ENCODE measurements at places on chromosomes 6 and 20. TPM values are rescaled to one million over a fixed set of nuclear protein-coding genes. Genes with fewer than 3 reads are reported as not detected.

GRCh38 chr6:82570083-82570482 lies 206.5 kb downstream of the TPBG start:
- no peaks in the 10 kb centered on the region for H3K27me3 ChIP-seq
- no peak overlapping the region for H3K27ac ChIP-seq
- H3K36me3 ChIP-seq: no peaks in the 10 kb centered on the region
- H3K4me3 ChIP-seq: no peak overlapping the region
- no peak for DNase-seq

GTSF1L gene
- not detected for polyA plus RNA-seq

DNA sequence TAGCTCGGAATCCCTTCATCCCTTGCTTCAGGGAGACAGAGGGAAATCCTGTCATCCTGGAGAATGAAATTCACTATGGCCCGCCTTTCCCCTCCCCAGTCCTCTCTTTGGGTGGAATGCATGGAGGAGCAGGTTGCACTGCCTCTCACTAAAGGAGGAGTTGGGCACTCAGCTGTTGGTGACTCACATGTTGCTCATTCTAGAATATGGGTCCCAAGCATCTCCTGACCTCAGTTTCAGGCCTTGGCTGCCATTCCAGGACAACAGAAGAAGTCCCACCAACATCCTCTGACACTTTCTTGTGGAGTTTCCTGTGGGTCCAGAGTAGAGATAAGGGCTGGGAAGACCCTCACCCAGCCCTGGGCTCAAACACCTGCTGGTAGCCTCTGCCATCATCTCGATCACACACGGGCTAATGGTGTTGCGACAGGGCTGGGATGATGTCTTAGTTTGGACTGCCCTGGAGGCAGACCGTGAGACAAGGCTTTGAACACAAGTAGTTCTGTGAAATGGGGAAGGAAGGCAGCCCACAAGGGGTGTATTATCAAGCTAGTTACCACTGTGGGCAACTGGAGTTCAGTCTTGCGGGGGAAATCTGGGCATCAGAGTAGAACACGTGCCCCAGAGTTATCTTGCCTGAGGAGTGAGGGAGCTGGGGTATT lies 52.4 kb upstream of the RNF24 start:
- H3K36me3 ChIP-seq: no peaks in the 10 kb centered on the region
- H3K4me1 ChIP-seq: no peaks in the 10 kb centered on the region
- H3K4me3 ChIP-seq: no peak overlapping the region
- DNase-seq: no peak
- no peaks in the 10 kb centered on the region for H3K27me3 ChIP-seq

MAFB gene
- polyA plus RNA-seq: 48.0 TPM

DNA sequence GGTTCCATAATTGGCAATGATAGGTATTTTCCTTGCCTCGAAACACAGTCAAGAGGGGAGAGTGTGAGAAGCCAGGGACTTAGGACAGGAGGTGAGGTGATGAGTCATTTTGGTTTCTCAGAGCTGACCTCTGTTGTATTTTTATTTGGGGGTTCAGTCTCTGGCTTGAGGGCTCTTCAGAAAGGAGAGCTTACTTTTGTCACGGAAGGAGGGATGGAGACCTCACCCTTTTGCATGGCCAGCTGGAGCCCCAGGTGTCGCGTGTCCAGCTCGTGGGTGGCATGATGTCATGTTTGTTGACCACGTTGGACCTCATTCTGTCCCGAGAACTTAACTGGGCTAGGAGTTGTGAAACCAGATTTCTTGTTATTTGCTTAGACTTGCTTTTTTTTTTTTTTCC lies 293.9 kb downstream of the QKI start:
- no peaks in the 10 kb centered on the region for H3K27me3 ChIP-seq
- no peak for DNase-seq
- H3K4me1 ChIP-seq: no peaks in the 10 kb centered on the region
- no peaks in the 10 kb centered on the region for H3K36me3 ChIP-seq
- no peak overlapping the region for H3K27ac ChIP-seq
- no peak overlapping the region for H3K4me3 ChIP-seq

SLC17A3 gene
- 0.02 TPM for polyA plus RNA-seq

OLIG3 gene
- polyA plus RNA-seq: not detected

TNXB gene
- polyA plus RNA-seq: 13.1 TPM

- DNase-seq: peak; percentile 92
- H3K4me1 ChIP-seq: no peaks in the 10 kb centered on the region
- H3K36me3 ChIP-seq: no peaks in the 10 kb centered on the region
Measured at GRCh38 chr6:129709769-129710449, at the start of gene ARHGAP18. Gene ARHGAP18 (minus strand): TSS chr6:129710177. CDS start chr6:129710136, 41 bp downstream.

DNA sequence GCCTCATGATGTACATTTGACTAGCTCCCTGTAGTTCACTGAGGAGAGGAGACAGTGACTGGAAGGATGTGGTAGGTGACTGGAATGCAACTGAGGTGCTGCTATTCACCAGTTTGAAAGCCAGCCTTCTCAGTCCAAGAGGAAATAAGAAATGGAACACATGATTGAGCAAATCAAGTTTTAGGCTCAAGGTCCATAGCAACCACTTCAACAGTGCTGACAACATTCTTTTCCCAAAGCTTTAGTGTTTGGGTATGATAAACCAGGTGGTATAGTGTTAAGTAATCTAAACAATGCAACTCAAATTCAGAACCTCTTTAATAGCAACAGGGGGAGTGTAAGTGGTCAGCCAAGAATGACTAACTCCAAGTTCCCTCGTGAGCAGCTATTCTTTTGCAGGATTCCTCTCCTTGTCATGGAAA lies 9.2 kb downstream of the ZHX3 start:
- peaks cover 8% of the 10 kb centered on the region for H3K4me1 ChIP-seq
- no peak for DNase-seq
- peak overlapping the region; percentile 2 for H3K27ac ChIP-seq
- H3K27me3 ChIP-seq: no peaks in the 10 kb centered on the region

- H3K4me3 ChIP-seq: no peak overlapping the region
- H3K27ac ChIP-seq: no peak overlapping the region
- H3K36me3 ChIP-seq: no peaks in the 10 kb centered on the region
- no peak for DNase-seq
- no peaks in the 10 kb centered on the region for H3K4me1 ChIP-seq
- no peaks in the 10 kb centered on the region for H3K27me3 ChIP-seq
Measured at GRCh38 chr6:107845777-107846176, 21.7 kb upstream of the SCML4 start.

NKX2-4 gene
- polyA plus RNA-seq: not detected

MRAP2 gene
- 20.2 TPM for polyA plus RNA-seq

GRCh38 chr20:25258476-25258805 lies 10.6 kb downstream of the PYGB start:
- H3K4me3 ChIP-seq: no peak overlapping the region
- H3K36me3 ChIP-seq: no peaks in the 10 kb centered on the region
- no peaks in the 10 kb centered on the region for H3K27me3 ChIP-seq
- no peak overlapping the region for H3K27ac ChIP-seq

All from pancreas (tissue), 10 donors.